ENCODE measurements at places on chromosomes 11 and 22.

DNA sequence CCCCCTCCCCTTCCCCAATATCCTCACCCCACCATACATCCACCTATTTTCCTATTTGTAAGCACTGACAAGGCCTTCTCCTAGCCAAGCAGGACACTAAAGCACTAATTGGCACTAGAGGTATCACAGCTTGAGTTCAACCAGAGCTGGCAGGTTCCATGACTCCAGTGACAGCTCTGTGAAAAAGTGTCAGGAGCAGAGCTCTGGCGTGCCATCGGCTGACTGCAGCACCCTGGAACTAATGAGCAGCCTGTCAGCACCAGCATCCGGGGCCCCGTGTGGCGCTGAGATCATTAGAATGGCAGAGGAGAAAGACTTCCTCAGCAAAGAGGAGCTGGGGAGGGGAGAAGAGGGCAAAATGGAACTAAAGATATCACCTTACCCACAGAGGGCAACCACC lies 847.4 kb downstream of the NTM start:
- DNase-seq, result no peak

DNA sequence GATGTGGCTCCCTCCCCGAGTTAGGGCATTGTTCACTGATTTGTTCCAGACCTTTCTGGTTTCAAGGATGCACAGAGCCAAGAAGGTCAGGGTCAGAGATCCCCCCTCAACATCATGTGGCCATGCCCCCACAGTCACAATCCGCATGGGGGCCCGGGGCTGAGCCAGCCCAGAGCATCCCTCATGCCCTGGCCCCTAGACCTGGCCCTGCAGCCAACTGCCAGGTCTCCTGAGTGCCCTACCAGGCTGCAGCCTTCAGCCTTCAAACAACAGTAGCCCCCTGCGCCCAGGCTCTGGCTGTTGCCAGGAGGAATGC lies 142.4 kb downstream of the CRYBB2 start:
- DNase-seq, result no peak

DNA sequence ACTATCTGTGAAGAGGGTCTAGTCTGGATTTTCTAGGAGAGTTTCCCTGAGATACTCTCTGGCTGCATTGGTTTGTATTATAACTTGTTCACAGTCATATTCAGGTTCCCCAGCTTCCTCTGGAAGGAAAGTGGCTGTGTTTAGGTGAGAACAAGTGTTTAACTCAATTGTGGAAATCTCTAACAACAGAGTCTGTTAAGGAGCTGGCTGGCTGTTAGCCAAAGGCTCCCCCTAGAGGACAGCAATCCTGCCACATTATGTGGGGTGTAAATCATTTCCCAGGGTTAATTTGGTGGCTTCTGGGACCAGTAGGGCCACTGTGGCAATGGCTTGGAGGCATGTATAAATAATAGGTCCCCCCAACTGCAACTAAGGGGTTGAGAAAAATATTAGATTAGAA lies 18.4 kb downstream of the MS4A6E start:
- no peak for DNase-seq

DNA sequence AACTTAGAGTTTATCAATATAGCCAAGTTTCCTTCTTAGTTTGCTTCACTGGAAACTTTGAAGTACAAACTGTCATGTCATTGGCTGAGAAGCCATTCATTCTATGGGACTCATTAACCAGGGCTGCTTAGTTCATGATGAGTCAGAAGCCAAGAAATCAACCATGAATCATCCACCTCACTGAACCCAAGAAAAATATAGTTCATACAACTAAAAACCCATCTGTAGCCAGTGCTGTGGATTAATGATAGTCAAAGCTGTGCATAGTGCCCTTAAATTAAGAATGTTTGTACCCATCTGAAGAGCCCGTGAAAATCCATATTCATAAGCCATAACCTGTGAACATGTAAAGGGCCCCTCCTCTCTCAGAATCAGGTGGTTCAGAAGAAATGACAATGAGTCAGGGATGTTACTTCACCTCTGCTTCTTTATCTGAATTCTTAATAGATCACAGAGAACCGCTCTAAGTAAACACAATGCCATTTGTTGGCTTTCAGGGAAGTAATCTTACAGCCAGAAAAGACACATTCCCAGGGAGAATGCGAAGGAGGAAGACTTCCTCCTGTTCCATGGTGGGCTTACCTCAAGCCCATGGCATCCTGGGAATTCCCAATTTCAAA lies 25.4 kb downstream of the MMP20 start:
- DNase-seq, result no peak

GRCh38 chr11:134535029-134536025 lies 123.3 kb upstream of the B3GAT1 start:
- no peak for DNase-seq

DNA sequence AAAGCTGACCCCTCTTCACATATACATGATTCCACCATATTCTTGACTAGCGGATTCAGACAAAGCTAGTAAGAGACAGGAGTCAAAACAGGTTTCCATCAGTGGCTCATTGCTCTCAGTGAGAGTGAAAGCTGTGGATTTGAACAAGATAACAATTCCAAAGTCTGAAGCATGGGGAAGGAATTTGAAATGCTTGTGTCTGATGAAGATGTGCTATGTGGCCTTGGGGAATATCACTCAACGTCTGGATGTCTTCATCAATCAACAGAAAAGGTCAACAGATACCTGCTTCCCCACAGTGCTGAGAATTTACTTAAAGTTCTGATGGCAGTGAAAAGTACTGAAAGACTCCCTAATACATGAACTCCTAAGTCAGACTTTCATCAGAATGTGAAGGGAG lies 46.9 kb upstream of the SESN3 start:
- DNase-seq, result no peak

DNA sequence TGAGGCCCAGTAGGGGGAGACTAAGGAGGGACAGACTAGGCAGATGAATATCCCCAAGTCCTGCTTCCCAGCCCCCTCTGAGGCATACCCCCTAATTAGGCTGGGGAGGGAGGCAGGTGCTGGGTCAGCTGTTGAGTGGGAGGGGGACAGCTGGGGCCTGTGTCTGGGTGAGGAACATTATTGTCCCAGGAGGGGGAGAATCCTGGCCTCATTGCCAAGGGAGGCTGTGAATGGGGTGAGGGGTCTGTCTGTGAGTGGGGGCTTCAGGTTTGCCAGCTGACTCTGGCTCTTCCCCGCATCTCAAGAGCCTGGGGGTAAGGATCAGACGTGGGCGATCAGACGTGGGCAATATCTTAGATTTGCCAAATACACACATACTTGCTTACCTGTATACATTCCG lies 2.1 kb downstream of the INPPL1 start:
- DNase-seq, result no peak

- DNase-seq, result no peak
Measured at GRCh38 chr11:61332281-61332796, 566 bp downstream of the DDB1 start.

GRCh38 chr11:19511066-19511412 lies 201.6 kb upstream of the NAV2 start:
- DNase-seq, result no peak

- DNase-seq, result no peak
Measured at GRCh38 chr22:17194213-17194612, 25.0 kb downstream of the ADA2 start.

- DNase-seq, result no peak
Measured at GRCh38 chr22:26320447-26320846, 108.6 kb upstream of the ASPHD2 start.

GRCh38 chr11:75135651-75136050 lies 15.3 kb upstream of the SLCO2B1 start:
- no peak for DNase-seq

DNA sequence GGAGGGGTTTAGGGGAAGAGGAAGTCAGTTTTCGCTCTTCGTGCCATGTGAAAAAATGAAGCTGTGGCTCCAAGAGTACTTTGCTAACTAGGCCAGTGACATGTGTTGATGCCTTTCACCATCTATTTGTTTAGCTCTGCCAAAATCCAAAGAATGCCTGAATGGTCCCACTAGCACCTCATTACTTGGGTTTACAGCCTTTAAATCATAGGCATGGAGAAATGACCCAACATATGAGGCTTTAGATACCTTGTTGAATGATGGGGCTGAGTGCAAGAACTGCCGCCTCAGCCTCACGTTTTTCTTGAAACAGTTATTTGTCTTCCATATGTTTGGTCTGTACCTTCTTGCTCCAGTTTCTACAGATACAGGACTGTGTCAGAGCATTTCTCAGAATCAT lies 8.3 kb downstream of the RBM4 start:
- DNase-seq, result no peak

DNA sequence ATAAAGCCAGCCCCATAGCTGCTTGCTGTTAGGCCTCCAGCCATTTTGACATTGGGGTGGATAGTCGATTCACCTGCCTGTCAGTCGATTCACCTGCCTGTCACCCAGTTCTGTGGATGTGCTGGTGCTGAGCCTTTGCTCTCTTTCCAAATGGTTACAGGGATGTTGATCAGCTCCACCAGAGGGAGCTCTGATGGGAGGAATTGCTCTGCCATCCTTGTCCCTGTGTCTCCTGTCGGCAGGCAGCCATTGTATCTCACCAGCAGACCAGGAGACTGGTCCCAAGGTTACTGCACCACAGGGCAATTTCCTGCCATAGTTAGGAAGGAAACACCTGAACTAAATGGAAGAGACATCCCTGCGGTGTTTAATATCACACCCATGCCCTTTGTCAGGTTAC lies 6.1 kb downstream of the MPEG1 start:
- no peak for DNase-seq

DNA sequence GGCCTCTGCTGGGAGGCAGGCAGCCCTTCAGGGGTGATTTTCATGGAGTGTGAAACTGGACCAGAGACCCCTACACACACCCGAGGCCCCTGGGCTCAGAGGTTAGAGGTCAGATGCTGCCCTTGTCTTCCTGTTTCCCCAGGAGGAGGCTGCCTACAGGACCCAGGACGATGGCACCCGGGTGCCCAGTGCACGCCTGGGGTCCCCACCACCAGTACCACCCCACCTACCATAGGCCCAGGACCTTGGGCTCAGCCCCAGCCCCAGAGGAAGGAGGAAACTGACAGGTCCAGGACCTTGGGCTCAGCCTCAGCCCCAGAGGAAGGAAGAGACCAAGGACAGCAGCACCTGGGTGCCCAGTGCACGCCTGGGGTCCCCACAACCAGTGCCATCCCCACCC lies 79.2 kb downstream of the BRD1 start:
- no peak for DNase-seq

GRCh38 chr11:115656669-115657068 lies 152.5 kb upstream of the CADM1 start:
- DNase-seq, result no peak

GRCh38 chr11:57001674-57002401 lies 13.1 kb downstream of the OR5AK2 start:
- DNase-seq, result no peak

GRCh38 chr11:71433648-71434450 lies 14.3 kb downstream of the DHCR7 start:
- no peak for DNase-seq

- DNase-seq, result no peak
Measured at GRCh38 chr22:26461188-26461810, 22.3 kb downstream of the HPS4 start.

GRCh38 chr22:37953062-37953436 lies 352 bp downstream of the C22orf23 start:
- DNase-seq, result no peak

DNA sequence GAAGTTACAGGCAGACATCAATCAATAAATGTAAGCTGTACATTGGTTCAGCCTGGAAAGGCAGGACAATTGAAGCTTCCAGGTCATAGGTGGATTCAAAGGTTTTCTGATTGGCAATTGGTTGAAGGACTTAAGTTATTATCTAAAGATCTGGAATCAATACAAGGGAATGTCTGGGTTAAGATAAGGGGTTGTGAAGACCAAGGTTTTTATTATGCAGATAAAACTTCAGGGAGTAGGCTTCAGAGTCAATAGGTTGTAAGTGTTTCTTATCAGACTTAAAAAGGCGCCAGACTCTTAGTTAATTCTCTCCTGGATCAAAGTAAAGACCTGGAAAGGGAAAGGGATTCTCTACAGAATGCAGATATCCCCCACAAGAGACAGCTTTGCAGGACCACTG lies 935.4 kb downstream of the TBC1D22A start:
- DNase-seq, result no peak

- DNase-seq, result no peak
Measured at GRCh38 chr11:26187639-26188038, 144.3 kb upstream of the ANO3 start.

GRCh38 chr22:36619797-36620399 lies 83.7 kb downstream of the CACNG2 start:
- DNase-seq, result no peak

- DNase-seq, result no peak
Measured at GRCh38 chr22:49012712-49013395, 814.8 kb downstream of the BRD1 start.

GRCh38 chr11:13304655-13305335 lies 27.2 kb downstream of the BMAL1 start:
- DNase-seq, result no peak

- no peak for DNase-seq
Measured at GRCh38 chr22:29313126-29313575, 2.3 kb downstream of the RASL10A start.

DNA sequence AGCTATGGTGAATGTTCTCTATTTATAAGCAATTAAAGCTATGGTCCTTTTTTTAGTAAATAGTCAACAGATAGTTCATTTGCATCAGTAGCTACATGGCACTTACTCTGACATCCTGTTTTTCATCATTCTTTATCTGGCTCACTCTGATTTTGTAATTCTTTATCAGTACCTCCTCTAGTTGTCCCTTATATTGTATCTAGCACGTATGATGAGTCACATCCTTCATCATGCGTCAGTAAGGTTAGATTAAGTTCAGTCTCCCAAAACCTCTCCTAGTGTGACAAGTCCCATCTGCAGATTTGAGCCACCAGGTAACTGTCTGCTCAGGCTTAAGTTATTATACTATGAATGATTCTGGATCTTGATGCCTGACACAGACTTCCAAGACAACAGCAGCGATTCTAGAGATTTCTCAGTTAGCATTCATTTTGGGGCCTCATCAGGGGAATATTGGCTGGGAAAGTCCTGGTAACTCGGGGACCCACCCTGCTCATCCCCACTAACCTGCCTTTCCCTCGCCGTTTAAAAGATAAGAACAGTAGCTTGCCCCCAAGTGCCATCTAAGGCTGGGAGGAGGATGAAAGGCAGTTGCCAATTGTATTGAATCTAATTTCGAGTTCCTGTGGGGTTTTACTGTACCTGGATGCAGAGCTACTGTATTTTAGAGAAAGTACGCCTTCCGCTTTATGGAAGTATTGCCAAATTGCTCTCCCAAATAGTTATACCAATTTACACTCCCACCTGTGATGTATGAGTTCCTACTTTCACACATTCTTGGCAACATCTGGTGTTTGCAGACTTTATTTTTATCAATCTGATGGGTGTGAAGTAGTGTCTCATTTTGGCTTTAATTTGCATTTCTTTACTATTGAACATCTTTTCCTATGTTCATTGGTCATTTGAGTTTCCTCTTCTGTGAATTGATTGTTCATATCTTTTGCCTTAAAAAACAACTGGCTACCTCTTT lies 55.9 kb downstream of the ZC3H12C start:
- DNase-seq, result no peak

DNA sequence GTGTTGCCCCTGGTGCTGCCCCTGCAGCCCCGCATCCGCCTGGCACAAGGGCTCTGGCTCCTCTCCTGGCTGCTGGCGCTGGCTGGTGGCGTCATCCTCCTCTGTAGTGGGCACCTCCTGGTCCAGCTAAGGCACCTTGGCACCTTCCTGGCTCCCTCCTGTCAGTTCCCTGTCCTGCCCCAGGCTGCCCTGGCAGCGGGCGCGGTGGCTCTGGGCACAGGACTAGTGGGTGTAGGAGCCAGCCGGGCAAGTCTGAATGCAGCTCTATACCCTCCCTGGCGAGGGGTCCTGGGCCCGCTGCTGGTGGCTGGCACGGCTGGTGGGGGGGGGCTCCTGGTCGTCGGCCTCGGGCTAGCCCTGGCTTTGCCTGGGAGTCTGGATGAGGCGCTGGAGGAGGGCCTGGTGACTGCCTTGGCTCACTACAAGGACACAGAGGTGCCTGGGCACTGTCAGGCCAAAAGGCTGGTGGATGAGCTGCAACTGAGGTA lies 278 bp downstream of the ROM1 start:
- DNase-seq, result no peak
